Upper lobe of right lung (tissue), 1 donor: ENCODE measurements at places on chromosomes 2 and 18.

- no peak for DNase-seq
Measured at GRCh38 chr2:149466635-149467034, 120.9 kb downstream of the MMADHC start.

- no peak for DNase-seq
Measured at GRCh38 chr2:176067589-176068418, 16.0 kb downstream of the EVX2 start.

GRCh38 chr2:215931256-215931903 lies 82.0 kb downstream of the MREG start:
- no peak for DNase-seq

GRCh38 chr2:191869781-191870180 lies 22.9 kb upstream of the CAVIN2 start:
- no peak for DNase-seq

GRCh38 chr2:28394331-28394877 lies 1.7 kb downstream of the FOSL2 start:
- peak; percentile 74 for DNase-seq

GRCh38 chr2:143988082-143988481 lies 531.8 kb downstream of the ZEB2 start:
- no peak for DNase-seq

DNA sequence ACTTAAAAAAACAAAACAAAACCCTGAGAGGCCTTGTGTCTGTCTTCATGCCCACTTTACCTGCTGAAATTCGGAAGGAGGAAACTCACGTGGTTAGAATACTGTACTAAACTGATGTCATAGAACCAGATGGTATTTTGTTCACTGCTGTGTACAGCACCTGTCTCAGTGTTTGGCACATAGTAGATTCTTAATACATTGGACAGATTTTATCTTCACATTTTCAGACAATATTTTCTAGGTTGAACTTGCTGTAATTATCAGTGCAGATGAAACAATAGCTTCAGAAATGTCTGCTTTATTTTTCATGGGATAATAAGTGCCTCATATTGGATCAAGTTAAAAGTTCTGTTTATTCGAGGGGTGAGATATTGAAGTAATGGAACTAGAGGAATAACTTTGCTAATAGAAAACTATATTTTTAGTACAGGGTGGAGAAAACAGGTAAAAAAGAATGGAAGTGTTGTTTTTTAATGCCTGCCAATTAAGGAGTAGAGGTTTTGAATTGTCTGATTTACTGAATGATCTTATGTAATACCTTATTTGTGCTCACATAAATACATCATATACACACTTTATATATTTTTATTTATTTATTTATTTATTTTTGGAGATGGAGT lies 23.7 kb downstream of the DDX1 start:
- DNase-seq, result no peak

DNA sequence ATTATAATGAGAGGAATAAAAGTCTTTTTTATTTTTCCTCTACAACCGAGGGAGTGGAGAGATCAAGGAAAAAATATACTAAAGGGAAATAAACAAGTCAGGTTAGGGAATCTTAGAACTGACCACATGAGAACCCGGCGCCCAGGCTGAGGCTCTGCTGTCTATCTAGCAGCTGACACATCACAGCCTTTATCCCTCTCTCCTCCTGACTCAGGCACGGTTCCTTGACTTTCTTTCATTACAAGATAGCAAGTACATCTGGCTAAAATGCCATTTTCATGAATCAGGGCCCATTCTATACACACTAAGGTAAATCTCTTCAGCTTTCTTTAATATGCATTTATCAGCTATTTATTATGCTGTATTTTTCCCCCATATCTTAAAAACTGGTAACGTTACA lies 296.0 kb downstream of the TMX3 start:
- DNase-seq, result no peak

GRCh38 chr2:231710799-231711676 lies 2.7 kb downstream of the PTMA start:
- peak; percentile 79 for DNase-seq

GRCh38 chr2:48946449-48947048 lies 191.0 kb upstream of the LHCGR start:
- no peak for DNase-seq

DNA sequence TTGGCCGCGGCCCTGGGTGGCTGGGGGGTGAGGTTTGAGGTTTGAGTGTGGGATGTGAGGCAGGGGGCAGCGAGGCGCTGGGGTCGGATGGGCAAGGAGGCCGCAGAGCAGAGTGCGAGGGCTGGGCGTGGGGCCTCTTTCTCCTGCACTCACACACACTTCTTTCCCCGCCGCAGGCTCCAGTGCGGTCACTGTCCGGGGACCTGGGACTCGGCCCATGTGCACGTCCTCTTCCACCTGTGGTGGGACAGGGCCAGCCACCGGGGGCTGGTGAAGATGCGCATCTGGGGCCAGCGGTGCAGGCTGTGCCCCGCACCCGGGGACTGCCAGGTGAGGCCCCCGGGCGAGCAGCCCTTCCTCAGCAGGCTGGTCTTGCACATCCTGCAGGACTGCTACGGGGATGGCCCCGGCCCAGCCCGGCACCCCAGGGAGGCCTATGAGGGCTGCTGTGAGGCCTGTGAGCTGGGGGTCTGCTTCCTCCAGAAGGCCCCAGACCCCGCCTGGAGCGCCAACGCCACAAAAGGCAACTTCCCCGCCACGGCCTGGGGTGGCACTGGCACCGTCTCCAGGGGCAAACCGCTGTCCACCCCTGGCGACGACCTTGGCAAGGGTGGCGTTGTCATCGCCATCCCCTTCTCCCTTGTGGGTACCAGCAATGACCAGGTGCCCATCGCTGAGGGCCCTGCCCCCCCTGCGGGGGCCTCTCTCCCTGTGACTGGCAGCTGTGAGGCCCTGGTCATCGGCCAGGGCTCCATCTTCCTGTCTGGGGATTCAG lies 2.2 kb downstream of the RTP5 start:
- DNase-seq, result no peak

DNA sequence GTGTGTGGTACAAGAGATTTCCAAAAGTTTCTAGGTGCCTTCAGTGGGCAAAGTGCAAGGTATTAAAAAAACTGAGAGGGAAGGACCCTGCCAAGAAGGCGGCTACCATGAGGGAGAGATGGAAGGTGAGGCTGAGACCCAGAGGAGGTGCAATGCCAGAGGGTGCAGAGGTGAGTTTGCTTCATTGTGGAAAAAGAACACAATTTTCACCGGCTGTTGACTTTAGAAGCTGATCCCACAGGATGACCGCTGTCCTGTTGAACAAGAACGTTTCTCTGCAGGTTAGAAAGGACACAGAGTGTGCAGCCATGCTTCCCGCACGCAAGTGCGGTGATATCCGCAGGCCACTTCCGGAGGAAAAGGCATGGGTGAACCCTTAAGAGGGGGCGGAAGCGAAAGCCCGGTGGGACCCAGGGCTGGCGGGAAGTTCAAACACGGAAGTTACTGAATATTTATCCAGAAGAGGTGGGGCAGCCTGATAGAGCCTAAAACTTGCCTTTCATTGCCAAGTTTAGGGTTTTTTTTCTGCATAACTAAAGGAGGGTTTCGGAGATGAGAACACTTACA lies 16.6 kb downstream of the SP110 start:
- no peak for DNase-seq

GRCh38 chr2:203813684-203814083 lies 53.9 kb upstream of the CTLA4 start:
- no peak for DNase-seq

DNA sequence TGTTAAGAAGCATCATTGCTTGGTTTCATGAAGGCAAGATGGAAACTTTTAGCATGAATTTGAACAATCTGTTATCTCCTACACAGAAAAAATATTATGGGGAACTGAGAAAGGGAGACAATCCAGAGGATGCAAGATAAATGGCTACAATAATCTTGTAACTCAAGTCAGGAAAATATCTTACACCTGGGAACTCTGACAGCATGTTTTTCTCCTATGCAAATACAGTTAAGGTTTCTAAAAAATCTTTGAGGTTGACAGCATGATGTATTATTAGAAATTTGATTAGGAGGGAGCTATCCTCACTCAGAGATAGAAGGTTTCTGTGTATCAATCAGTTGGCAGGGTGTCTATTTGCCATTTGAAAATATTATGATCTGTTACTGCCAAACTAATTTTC lies 75.6 kb downstream of the GPD2 start:
- no peak for DNase-seq

DNA sequence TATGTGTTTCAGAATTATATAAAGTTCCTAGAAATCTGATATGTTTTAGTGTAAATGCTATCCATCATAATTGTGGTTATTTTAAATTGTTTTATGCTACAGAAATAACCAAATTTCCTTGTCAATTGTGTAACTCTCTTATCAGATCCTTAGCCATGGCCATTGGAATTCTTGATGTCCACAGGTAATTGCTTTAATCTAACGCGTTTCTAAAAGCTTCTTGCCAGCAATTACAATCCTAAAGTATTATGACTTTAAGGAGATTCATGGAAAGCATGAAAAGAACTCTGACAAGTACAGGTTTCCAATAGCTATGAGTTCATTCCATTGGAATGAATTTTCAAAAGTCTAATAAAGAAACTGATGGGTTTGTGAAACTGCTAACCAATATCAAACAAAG lies 472.1 kb downstream of the ERBB4 start:
- no peak for DNase-seq

- no peak for DNase-seq
Measured at GRCh38 chr18:11304928-11305327, 155.6 kb upstream of the PIEZO2 start.
